ENCODE measurements at places on chromosomes 7 and 10.

DNA sequence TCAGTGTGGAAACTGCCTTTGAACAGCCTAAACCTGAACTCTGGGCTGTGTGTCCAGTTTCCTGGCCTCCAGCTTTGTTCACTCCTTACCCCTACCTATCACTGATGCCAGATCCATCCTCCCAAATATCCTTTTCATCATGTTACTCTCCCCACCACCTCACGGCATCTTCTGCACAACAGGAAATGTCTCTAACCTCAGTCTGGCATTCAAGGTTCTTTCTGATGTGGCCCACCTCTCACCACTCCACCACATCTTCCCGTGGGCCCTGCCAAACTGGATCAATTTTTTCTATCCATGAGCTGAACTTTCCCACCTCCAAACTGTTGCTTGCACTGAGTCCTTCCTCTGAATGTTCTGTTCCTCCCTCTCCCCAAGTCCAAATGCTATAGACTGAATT, 35.8 kb upstream of the MAP3K8 start:
- DNase-seq: no peak

DNA sequence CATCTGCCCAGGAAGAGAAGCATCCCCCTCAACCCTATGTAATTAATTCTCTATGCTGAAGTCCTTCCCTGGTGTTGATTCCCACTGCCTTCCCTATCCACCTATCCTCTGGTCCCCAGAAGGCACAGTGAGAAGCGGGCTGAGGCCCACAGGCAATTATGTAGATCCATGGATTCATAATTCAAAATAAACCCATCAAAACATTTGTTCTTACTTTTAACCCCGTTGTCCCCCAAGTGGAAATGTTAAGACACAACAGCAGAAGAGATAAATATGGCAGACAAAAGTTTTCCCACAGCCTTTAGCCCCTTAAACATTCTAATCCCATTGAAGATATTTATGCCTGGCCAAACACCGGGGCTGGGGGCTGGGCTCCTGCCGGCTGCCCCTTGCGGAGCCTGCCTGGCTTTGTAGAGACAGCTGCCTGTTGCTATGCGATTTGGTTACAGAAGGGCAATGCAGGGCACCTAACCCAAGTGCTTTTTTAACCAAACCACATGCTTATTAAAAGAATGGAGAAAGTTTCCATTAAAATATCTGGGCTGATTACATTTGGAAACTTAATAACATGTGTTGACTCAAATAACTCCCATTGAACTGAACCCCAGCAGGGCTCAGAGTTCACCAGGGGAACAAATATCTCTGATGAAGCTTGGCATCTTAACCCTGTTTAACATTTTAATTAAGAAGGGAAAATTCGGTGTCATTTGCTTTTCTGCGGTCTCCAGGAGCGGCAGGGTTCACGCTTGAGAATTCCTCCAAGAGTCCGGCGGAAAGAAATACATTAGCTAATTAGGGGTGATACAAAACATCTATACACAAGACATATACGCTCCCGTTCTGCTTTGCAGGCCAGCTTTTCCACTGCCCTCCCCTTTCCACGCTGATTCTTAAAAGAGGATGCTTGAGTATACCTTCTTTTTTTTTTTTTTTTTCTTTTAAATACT, 110.8 kb upstream of the FGFR2 start:
- DNase-seq: no peak

DNA sequence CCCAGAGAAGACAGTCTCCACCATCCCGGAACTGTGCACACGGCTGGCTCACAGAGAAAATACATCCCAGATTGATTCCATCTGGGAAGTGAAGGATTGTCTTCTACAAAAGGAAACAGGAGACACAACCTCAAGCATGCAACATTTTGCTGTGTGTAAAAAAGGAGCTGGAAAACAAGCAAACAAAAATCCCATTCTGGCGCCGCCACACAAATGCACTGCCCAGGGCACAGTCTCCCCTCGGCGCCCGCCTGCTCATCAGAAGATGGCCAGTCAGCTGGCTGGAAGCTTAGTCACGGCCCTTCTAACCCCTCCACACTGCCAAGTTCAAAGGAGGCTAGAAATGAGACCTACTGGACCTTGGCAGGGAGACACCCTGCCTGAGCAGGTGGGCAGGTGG, 14.1 kb upstream of the CYTH3 start:
- no peak for DNase-seq

GRCh38 chr7:132240262-132240661, 336.0 kb downstream of the PLXNA4 start:
- DNase-seq: no peak

GRCh38 chr10:28879246-28879645, 201.9 kb downstream of the BAMBI start:
- DNase-seq: no peak

GRCh38 chr10:20443094-20443493, 454.0 kb downstream of the NEBL start:
- no peak for DNase-seq

DNA sequence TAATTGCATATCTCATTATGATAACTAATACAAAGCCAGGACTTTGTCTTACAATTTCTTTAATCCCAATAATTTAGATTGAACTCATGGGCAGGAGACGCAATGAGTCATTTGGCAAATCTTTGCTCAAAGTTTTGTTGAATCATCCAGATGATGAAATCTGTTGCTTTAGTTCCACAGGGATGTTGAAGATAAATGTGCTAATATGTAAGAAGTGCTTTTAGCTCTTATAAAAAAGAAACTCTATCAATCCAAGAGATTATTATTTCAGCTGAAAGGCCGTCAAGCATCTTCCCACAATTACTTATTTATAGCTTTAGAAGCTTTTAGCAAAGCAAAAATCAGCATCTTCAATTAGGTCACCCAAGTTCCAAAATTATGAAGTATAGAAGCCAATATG, 36.8 kb upstream of the ANK3 start:
- DNase-seq: peak; percentile 26

DNA sequence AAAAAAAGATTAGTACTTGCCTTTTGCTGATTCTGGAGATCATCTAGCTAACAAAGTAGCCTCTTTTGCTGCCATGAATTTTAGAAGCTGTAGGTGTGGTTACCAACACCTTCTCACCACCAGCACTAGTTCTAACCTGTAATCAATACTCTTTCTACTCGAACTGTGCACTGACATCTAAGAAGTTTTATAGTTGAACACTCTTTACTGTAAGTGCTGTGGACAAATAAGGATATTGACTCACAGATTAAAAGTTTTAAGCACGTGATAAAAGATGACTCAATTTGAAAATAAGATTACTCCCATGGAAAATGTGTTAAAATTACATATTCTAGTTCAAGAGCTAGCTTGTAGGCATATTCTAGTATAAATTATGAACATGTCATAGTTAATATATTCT, 89.9 kb downstream of the REEP3 start:
- no peak for DNase-seq

- no peak for DNase-seq
These were observed 51.2 kb upstream of the CAMK2B start for GRCh38 chr7:44376429-44377133.

DNA sequence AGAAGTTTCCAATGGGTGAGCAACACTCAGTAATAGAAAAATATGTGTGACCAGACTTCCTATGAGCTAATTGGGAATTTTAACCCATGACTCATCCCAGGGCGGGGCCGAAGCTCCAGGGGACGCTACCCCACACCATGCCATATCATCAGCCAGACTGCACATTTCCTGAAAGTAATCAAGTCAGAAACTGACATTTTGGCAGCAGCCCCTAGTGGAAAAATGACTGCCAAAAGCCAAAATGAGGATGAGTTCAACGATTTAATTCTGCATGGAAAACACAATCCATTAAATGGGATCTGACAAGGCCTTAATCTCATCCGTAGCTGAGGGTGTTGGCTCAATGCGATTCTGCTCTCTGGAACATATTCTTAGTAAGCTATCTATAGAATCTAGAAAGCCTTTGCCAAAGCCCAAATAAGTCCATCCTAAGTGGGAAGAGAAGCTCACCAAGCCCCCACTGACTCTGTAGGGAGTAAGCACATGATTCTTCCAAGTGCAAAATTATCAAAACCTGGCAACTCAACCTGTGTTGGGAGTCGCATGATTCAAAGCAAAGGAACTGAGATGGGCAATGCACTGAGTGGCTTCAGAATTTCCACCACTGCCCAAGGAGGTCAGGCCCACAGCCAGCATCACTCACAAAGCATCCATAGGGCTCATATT, 93.1 kb upstream of the PDE1C start:
- peak; percentile 98 for DNase-seq

DNA sequence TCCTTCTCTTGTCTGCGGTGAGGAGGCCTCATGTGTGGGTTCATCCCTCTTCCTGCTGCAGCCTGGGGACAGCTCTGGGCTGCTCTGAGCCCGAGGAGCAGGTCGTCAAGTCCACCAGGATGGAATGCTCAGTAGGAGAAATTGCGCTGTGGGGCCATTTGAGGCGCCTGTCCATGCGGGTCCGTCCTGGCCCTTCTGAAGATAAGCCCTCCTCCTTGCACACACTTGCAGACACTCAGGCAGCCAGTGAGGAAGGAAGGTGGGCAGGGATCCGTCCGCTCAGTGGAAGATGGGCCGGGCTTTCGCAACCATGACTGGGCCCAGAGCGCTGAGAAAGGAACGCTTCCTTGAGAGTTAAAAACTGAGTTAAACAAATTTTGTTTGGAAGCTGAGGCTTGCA, 356.8 kb downstream of the GLRX3 start:
- DNase-seq: no peak

GRCh38 chr10:4053940-4054339, 268.9 kb upstream of the KLF6 start:
- DNase-seq: no peak

DNA sequence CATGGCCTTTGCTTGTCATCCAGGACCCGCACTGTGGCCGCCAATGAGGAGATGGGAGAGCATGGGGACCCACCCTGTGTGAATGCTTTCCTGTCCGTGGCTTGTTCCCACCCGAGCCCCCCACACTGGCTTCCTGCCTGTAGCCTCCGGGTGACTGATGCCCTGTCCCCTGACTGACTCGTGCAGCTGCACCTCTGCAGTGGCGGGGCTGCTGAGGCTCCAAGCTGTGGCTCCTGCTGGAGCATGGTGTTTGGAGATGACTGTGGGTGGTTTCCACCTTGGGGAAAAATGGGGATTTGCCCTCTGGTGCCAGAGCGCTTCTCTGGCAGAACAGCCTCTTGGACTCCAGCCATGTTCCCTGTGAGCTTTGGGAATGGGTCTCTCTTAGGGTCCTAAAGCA, 2.1 kb downstream of the CAMK1D start:
- DNase-seq: no peak

- no peak for DNase-seq
These were observed 107.8 kb downstream of the GALNT17 start for GRCh38 chr7:71239586-71240268.

DNA sequence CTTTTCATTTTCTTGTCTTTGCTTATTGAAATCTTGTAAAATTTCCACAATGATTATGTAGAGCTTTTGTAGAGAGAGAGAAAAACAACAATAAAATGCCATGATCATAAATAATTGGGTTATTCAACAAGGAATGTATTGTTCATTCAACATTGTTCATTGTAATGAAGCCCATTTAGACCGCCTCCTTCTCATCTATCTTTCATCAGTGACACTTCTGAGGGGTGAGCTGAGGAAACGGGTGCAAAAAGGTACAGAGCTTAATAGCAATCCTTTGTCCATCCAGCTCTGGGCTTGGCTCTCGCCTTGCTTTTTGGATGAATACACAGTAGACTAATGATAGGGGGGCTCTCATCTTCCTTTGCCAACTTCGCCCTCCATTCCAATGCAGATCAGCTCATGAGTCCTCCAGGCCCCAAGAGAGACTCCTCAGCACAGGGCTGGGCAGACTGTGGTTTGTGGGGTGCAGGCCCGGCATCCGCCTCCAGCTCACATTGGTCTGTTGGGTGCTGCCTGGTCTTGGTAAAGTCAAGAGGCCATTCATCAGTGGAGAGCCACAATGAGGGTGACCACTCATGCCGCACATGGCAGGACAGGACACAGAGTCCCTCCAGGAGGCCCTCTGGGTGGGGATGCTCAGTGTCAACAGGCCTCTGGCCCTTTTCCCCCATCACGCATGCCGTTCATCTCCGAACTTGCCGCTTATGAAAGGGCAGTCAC, 17.9 kb upstream of the PPA1 start:
- no peak for DNase-seq

- no peak for DNase-seq
These were observed 424.4 kb downstream of the SDK1 start for GRCh38 chr7:3725155-3726059.

- DNase-seq: no peak
These were observed 384.7 kb downstream of the MDFIC start for GRCh38 chr7:115306586-115306985.
